ENCODE measurements at places on chromosomes 7 and 10.

DNA sequence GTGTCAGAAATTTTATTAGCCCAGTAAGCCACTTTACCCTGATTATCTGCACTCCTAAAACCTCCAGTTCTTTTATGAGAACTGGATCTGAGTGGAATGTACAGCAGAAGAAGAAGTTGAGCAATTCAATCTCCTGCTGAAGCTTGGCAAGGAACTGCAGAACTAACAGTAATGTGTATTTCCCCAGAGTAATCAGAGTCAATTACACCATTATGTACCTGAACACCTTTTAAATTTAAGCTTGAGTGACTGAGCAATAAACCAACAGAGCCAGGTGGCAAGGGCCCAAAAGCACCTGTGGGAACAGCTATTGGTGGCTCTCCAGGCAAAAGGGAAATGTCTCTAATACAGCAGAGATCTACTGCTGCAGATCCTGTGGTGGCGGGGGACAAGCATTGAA is 40.1 kb upstream of the AKR1C2 start:
- no peak for DNase-seq

GRCh38 chr10:80474941-80475340 is 20.8 kb downstream of the TSPAN14 start:
- no peak for DNase-seq

- DNase-seq, result no peak
Measured at GRCh38 chr10:108721874-108722273, 1201.4 kb downstream of the XPNPEP1 start.

DNA sequence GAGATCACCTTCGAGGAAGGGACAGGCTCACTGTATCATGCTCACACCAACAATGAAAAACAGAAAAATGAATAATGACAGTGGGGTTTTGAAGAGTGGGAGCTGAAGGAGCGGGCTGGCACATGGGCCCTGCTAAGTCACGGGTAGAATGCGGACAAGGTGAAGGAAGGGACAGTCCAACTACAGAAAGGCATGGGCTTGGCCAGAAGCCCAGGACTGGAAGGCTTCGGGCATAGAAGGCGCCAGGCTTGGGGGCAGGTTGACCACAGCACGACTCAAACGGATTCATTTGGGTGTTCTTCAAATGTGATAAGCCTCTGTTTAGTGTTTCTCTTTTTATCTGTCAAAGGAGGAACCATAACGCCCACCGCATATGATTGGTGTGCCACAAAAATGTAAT is 509.5 kb downstream of the CCSER2 start:
- DNase-seq, result no peak
